NCI-H1436 (cell line): ENCODE measurements at places on chromosomes 1 and 21.

- no peak for DNase-seq
Measured at GRCh38 chr1:8023995-8024313, 2.2 kb downstream of the ERRFI1 start.

GRCh38 chr1:204213668-204214662 is at the start of gene GOLT1A:
GOLT1A (minus strand) TSS chr1:204213988; CDS start chr1:204213906, 82 bp downstream.
- no peak for DNase-seq

- no peak for DNase-seq
Measured at GRCh38 chr1:55418208-55419000, 203.2 kb upstream of the USP24 start.

- DNase-seq, result peak; percentile 69
Measured at GRCh38 chr21:26170471-26171257, at the start of gene APP. APP (minus strand) TSS chr21:26170770; CDS start chr21:26170620, 150 bp downstream.

DNA sequence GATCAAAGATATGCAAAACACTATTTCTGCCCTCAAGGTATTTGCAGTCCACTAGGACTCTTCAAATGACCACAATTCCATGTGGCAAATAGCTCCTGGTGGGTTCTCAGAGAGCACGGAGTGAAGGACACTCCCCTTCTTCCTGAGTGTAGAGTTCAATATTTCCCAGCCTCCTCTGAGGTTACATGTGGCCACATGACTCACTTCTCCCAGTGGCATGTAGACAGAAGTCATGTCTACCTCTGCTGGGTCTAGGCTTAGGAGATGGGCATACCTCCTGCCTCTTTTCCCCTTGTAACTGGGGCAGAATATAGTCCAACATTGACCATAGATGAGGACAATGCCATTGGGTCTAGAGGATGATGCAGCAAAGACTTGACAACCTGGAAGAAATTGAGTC is 191.4 kb downstream of the MIS18A start:
- DNase-seq, result no peak

DNA sequence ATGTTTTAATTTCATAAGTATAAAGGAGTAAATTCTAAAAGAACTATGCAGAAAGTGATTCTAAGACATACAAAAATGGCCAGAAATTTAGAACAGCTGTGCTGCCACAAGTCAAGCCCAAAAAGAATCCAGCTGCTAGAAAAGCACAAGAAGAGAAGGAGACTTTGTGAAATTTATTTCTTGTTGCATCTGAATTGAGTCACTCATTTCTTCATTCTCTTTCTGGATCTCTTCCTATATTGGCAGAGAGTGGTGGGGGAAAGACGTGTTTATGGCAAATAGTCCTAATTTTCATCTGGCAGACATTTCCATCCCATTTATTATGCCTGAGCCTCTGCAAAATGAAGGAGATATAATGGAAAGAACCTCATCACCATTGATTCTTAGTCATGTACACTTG is 139.6 kb upstream of the CTTNBP2NL start:
- no peak for DNase-seq

GRCh38 chr1:36950604-36951291 is 83.6 kb downstream of the GRIK3 start:
- no peak for DNase-seq

GRCh38 chr1:76402128-76402527 is 327.6 kb downstream of the ST6GALNAC3 start:
- DNase-seq, result no peak

DNA sequence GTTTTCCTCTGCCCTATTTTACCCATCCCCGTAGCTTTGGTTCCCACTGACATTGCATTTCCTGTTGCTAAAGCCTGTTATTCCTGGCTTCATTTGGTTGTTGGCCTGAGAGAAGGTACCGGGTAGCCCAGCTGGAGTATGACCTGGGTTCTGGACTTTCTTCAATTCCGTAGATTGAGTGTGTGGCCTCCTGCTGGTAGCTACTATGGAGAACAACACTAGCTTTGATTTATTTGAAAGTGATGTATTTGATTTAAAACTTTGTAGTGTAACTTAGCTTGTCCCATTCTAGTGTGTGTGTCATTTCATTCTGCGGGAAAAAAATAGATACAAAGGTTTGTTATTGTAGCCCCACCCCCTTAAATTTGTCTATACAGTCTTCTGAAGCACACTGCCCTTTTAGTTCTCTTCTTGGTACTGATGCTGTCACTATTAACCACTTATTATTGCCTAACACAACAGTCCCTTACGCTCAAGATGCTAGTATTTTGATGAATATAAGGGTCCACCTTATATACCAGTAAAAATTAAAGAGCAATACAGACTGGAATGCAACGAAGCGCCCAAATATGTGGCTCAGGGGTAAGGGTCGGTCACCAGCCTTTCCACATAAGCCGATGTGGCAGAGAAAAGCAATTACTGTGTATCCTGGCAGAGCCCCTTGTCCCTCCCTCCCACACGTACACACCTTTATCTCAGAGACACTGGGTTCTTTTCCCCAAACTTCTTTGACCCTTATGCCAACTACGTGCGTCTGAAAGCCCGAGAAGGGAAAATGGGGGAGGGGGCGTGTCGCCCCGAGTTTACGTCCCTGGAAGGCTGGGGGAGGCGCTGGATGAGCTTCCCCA is 643 bp upstream of the MOV10 start:
- DNase-seq, result no peak

DNA sequence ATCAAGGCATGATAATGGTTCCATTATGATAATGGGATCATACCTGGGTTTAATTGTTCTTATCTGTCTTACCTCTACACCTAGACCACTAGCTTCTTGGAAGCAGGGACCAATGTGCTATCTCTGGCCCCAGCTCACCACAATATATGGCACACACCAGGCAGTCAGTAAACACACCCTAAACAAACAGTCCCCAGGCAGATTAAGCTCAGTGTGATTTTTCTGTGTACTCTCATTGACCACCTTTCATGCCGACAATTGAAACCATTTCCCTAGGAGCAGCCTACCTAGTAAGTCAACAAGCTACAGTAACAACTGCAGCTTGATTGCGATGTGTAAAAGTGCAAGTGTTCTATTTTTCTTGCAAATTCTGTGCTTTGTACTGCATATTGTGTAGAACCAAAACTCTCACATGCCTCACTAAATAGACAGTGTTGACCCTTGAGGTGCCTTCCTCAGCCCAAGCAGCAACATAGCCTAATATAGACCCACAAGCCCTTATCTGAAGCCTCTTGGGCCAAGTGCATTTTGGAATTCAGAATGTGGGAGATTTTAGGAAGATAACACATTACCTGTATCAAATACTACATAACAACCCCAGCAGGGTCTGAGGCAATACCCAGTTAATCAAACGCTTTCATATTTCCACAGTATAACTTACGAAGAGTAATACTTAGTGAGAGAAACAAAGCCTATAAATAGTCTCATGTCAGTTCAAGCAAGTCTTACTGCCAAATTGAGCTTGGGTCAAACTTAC is 32.0 kb downstream of the INPP5B start:
- DNase-seq, result no peak

DNA sequence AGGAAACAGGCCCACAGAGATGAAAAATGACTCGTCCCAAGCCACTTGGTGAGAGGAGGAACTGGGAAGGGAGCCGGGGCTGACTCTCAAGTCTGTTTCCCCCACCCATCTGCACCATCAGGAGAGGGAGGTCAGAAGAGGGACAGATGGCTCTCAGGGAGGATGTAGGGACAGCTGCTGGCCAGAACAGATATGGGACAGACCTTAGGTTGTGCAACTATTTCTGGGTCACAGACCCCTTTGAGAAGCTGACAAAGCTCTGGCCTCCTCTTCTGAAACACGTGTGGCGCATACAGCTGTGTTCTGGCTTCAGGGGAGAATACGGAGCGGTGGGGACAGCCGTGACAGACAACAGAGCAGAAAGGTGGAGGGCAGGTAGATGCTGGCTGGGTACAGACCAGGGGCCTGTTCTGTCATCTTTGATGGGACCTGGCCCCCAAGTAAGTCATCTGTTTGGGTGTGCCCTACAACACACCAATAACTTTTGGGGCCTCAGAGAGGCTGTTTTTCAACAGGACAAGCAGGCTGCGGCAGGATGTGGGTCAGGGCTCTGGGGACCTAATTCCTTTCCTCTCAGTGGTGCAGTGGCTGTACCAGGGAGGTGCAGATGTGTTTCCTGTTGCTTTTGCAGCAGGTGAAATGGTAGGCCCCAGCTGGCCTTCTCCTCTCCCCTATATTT is 7.3 kb downstream of the SH3BGRL3 start:
- no peak for DNase-seq

- no peak for DNase-seq
Measured at GRCh38 chr1:184820956-184821355, 66.3 kb upstream of the EDEM3 start.

DNA sequence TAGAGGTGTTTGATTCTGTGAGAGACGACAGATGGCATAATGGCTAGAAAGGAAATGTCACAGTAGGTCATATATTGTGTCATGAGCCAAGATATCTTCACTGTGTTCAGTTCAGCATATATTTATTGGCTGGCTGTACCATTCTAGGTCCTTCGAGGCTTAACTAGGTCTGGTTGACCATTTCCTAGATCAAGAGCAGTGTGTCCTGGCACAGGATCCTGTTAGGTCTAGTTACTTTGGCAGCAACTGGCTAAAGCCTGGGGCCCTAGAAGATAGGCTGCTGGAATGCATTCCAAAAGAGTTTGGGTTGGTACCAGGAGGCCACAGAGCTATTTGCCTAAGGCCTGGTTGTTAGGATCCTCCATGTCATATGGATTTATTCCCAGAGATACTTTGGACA is 20.9 kb downstream of the ZBTB40 start:
- DNase-seq, result no peak

DNA sequence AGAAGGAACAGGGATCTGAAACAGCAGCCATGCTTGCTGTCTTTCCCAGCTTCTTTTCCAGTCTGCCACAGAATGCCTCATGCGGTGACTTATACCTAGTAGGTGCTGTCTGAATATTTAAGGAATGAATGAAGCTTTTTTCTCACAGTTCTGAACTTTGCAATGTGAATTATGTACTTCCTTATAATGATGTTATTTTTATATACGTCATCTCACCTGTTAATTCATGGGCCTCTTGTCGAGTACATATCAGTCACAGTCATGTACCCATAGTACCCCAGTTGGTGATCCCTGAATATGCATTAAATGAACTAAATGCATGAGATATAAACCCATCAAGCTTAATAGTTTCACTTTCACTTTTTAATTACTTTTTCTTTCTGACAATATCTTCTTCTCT is 132.7 kb downstream of the NTNG1 start:
- no peak for DNase-seq

- DNase-seq, result no peak
Measured at GRCh38 chr21:43731476-43731875, 12.5 kb downstream of the PDXK start.

- DNase-seq, result no peak
Measured at GRCh38 chr1:76862447-76862846, 4.8 kb upstream of the ST6GALNAC5 start.

DNA sequence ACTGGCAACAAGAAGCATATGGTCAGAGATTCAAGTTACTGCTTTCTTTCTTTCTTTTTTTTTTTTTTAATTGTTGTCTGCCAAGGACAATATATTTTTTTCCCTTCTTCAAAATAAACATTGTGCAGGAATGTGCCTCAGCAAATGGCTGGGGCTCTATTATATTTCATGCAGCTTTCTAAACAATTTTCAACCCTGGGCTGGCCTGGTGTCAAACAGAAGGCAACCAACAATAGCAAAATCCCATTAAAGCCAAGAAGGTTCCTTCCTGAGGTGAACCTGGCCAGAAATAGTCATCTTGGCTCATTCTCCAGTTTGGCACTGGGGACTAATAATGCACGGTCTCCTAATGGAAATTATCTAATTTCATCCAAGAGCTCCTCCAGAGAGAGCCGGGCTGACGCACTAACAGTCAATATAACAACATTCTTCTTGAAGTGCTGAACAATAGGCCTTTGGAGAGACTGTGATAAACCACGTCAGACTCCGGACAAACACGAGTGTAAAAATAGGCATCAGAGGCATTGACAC is 35.7 kb upstream of the HLX start:
- no peak for DNase-seq

DNA sequence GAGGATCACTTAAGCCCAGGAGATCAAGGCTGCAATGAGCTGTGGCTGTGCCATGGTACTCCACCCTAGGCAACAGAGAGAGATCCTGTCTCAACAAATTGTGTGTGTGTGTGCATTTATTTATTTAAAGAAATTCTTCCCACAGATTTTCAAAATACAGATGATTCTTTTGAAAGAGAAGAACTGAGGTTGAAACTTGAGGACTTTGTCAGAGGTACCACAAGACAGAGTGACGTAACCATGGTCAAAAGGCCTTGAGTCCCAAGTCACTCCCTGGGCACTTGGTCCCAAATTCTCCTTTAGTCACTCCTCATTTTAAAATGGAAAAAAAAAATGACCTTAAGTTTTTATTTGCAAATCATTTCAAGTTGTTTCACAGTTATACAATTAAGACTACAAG is 57.4 kb downstream of the TIAM1 start:
- DNase-seq, result no peak

DNA sequence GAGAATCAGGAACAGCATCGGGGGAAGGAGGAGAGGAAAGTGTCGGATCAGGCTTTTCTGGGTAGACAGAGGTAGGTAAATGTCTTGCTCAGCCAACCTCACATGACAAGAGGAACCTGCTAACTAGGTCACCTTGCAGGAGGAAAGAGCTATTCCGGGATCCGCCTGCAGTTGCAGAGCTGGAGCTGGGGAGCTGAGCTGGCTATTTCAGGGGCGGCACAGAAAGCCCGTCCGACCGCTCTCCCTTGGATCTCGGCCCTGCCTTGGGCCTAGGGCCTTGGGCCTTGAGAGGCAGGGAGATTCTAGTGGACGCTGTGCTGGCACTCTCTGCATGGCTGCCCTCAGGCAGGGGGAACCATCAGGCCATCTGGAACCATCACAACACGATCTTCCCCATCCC is 56.5 kb upstream of the CTPS1 start:
- DNase-seq, result no peak

DNA sequence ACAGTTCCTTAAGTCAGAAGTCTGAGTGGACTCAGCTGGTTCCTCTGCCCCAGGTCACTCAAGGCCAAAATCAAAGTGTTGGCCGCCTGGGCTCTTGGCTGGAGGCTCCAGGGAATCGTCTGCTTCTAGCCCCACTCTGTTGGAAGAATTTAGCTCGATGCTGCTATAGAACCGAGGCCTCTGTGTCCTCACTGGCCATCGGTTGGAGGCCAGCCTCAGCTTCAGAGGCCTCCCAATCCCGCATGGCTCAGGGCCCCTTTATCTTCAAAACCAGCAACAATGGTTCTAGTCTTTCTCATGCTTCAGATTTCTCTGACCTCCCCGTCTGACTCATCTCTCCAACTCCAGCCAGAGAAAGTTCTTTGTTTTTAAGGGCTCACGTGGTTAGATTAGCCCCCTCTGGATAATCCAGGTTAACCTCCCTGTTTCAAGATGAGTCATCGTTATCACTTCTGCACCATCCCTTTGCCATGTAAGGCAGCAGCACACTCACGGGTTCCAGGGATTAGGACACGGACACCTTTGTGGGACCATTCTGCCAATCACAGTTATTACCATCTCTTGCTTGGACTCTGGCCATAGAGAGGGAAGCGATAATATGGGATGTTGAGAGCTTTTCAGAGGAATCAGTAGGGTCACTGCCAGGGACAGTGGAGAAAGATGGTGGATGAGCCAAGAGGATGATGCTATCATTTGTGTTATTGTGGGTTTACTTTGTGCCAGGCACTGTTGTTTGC is 13.6 kb downstream of the FHAD1 start:
- DNase-seq, result no peak

GRCh38 chr21:16070207-16070651 is 340.4 kb downstream of the USP25 start:
- no peak for DNase-seq
